Neural crest cell (in vitro differentiated cells): ENCODE measurements at places on chromosomes 13 and 19. TPM values are rescaled to one million over a fixed set of nuclear protein-coding genes. Genes with fewer than 3 reads are reported as not detected.

FUT3 gene
- not detected in 2 replicates for total RNA-seq

IPO5 gene
- 249 and 251 TPM in 2 replicates for total RNA-seq

C2CD4C gene
- total RNA-seq, result 5.6 and 6.7 TPM in 2 replicates

NFIX gene
- total RNA-seq, result 0.23 and 0.68 TPM in 2 replicates

GRCh38 chr19:1315470-1316166 lies 29.9 kb downstream of the EFNA2 start:
- DNase-seq, result no peak

- no peak for DNase-seq
These were observed 214.6 kb downstream of the RBM26 start for GRCh38 chr13:79191501-79191900.
